Hematopoietic multipotent progenitor cell treated with erythropoietin and hydrocortisone succinate and interleukin-3 and kit ligand, for 6 days (in vitro differentiated cells): ENCODE measurements at places on chromosomes 13 and 19.

DNA sequence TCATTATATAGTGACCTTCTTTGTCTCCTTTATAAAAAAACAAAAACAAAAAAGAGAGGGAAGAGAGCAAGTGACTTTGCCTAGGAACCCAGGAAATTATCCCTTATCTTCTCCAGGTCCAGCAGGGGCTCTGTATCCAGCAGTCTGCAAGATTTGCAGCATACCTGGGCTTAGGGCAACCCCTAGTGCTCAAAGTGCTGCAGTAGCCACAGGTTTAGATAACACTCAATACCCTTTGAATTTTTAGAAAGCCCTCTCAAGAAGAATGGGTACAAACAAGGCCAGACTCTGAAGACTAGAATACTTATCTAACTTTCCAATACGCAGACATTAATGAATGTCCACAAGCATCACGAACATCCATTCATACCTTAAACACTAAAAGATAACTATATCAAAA is 43.2 kb downstream of the CCNA1 start:
- DNase-seq, result peak; percentile 42

- DNase-seq, result no peak
Observed at GRCh38 chr13:51276636-51277035, 54.4 kb downstream of the FAM124A start.

GRCh38 chr19:38434549-38435051 is 1.1 kb downstream of the RYR1 start:
- no peak for DNase-seq

GRCh38 chr19:11321191-11322126 is 18.0 kb downstream of the RAB3D start:
- peak; percentile 41 for DNase-seq

GRCh38 chr13:102779436-102780159 is 6.0 kb upstream of the TEX30 start:
- peak; percentile 78 for DNase-seq

GRCh38 chr19:35253316-35254286 is 4.8 kb downstream of the LSR start:
- no peak for DNase-seq

- DNase-seq, result no peak
Observed at GRCh38 chr13:99361197-99361596, 54.0 kb upstream of the GPR183 start.

GRCh38 chr13:67096418-67096817 is 133.7 kb downstream of the PCDH9 start:
- no peak for DNase-seq

GRCh38 chr19:46490774-46491173 is 4.9 kb downstream of the PNMA8B start:
- DNase-seq, result no peak

DNA sequence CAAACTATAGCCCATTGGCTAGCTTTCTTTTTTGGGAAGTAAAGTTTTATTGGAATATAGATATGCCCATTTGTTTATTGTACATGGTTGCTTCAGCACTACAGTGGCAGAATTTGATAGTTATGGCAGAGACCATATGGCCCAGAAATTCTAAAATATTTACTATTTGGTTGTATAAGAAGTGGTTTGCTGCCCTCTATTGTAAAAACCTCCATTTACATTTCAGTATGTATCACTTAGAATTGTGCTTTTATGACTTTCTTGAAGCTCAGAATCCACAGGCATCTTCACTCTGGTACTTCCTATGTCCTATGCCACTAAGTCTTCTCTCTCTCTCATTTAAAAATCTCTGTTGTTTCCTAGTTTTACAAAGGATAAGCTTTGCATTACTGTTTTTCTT is 37.7 kb downstream of the DLEU7 start:
- DNase-seq, result peak; percentile 46

- DNase-seq, result peak; percentile 83
Observed at GRCh38 chr19:17424743-17425365, 5.0 kb downstream of the MVB12A start.

GRCh38 chr19:39405958-39406655 is 540 bp upstream of the ZFP36 start:
- peak; percentile 87 for DNase-seq

DNA sequence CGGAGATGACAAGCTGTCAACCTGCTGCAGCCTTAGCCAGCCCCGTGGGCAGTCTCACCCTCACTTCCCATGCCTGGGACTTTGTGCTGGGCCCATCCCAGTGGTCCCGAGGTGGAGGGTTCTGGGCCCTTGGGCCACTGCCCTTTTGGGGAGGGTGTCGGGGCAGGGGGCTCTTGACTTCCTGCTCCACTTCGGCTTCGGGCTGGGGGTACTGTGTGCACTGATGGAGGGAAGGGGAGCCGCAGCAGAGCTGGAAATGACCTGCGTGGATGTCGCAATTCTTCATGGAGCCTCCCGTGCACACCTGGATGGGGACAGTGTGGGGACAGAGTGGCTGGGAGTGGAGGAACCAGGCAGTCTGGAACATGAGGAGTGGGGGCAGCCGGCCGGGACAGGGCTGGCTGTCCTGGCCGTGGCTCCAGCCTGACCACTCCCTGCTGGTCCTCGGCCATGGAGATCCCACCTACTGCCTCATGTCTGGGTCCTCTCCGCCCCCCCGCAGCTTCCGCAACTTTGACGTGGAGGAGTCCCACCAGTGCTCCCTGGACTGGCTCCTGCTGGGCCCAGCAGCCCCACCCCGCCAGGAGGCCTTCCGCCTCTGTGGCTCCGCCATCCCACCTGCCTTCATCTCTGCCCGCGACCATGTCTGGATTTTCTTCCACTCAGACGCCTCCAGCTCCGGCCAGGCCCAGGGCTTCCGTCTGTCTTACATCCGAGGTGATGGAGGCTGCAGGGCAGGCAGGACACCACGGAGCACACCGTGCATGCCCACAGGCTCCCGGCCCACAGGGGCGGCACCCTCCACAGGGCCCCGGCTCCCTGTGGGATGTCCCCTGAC is 10.2 kb downstream of the LRP3 start:
- no peak for DNase-seq

- no peak for DNase-seq
Observed at GRCh38 chr13:43339805-43340550, 316.6 kb downstream of the DNAJC15 start.

- DNase-seq, result no peak
Observed at GRCh38 chr13:83184150-83184475, 698.2 kb downstream of the SLITRK1 start.

- DNase-seq, result no peak
Observed at GRCh38 chr19:52172347-52172746, 926 bp upstream of the ZNF836 start.

- no peak for DNase-seq
Observed at GRCh38 chr13:106919638-106920037, 351.7 kb upstream of the ARGLU1 start.

DNA sequence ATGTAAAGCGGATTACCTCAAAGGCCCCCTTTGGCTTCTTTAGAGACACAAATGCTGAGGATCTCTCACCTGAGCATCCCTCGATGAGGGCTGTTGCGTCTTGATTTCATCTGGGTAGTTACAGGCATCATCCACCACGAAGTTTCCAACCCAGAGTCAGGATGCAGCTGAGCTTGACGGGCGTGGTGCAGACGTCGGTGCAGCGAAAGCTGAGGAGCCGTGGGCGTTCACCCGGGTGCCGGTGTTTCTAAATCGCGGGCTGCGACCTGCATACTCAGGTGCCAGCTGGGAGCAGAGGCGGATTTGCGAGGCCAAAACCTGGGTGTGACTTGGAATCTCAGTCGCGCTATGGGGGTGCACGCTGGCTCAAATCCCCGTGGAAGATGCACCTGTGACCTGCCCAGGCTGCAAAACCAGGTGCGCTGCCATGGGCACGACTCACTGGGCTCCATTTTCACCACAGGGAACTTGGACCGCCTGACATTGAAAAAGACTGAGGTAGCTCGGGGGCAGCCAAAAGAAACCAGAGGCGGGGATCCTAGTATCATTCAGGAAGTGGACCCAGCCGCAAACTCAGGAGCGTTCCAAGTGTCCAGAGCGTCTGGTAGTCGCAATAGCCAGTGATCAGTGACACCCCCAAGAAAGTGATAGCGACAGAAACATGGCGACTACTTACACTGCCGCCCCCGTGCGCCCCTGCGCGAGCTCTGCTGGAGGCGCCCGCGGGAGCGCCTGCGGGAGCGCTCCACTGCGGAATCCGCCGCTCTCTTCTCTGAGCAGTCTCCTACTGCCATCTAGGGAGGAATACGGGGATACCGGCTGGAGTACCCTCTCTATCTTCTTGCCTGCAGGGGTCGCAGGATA is 36.4 kb upstream of the IGFL4 start:
- DNase-seq, result peak; percentile 77

- peak; percentile 37 for DNase-seq
Observed at GRCh38 chr19:18173054-18173571, 500 bp upstream of the IFI30 start.

DNA sequence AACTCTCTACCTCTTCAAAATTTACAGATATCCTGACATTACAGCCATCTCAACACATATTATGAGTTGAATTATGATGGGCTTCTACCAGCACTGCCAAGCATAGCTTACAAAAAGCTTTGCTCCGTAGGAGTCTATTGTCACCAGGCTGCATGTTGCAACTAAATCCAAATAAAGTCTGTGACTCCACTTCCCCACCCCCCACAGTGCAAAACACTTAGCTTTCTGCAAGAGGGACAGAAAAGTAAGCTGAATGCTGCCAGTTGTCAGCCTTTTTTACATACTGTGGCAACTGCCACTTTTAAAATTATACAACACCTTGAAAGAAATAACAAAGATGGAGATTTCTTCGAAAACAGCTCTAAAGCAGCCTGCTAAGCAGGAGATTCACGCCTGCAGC is 189.1 kb downstream of the FGF14 start:
- no peak for DNase-seq

DNA sequence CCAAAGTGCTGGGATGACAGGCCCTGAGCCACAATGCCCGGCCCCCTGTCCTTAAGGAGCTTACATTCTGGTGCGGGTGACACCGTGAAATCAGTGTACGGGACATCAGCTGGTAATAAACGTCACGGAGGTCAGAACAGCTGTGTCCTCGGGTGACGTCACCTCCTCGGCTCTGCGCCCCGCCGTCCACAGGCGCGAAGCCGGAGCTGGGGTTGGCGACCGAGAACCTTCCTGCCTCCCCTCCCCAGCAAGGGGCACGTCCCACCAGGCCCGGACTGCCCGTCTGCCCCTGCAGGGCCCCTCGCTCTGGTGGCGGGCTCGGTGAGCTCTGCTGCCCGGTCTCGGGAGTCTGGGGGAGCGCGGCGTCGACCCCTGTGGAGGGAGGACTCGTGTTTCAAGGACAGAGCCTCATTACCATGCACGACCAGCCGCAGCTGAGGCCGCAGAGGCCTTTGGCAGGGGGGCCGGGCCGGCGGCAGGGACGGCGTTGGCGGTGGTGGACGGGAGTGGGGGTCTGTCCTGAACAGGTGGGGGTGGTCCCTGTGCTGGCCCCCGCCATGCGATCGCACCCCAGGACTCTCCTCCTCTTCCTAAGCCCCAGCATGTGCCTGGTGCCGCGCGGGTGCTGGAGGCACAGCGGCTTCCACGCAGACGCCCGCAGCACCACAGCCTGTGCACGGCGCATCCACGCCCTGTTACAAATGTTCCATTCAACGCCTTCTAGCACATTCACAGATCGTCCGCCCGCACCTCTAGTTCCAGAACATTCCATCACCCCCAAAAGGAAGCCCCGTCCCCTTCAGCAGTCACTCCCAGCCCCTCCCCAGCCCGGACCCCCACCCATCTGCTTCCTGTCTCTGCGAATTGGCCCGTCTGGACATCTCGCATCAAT is 5.4 kb downstream of the LINGO3 start:
- peak; percentile 47 for DNase-seq

DNA sequence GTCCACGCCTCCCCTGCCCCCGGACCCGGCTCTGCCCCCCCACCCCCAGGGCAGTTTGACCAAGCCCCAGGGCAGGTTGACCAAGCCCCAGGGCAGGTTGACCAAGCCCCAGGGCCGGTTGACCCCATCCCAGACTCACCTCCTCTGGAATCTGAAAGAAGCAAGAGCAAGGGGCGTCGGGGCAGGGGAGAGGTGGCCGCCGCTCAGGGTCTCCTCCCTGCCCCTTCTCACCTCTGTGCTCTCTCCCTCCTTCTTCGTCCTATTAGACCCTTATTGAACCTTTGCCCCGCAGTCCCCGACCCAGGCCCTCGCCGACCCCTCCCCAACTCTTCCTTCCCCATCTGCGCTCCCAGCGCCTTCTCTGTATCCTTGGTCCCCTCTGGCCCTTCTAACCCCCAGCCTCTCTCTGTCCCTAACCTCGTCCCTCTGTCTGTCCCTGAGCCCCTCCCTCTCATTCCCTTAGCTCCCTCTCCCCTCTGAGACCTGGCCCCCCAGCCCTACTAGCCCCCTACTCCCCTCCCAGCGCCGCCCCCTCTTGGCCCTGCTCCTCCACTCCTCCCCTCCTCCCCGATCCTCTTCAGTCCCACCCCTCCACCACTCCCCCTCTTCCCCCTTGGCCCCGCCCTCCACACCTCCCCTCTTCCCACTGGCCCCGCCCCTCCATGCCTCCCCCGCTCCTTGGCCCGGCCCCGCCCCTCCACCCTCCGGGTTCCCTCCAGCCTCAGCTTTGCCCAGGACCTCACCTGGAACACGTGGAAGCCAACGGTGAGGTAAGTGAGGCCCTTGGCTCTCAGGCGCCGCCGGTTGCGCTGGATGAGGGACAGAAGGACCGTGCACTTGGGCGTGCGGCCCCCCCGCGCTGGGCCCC is 7.6 kb downstream of the CAPN12 start:
- peak; percentile 77 for DNase-seq

GRCh38 chr19:14411938-14412245 is 7.2 kb downstream of the DDX39A start:
- no peak for DNase-seq

DNA sequence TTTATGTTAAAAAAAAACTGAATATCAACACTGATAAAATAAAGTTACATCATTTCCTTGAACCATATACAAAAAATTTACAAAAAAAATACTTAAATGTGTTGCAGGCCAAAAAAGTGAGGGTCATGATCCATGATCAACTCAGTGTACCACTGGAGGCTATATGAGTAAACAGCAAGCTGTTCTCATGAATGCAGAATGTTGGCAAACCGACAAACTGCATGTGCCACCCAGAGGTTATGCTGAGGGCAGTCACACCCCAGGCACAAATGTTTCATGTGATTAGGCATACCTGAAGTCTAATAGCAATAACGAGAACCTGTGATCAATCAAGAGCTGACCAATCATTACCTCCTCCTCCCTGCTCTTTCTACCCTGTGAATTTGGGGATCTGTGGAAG is 91.9 kb downstream of the ZNF431 start:
- no peak for DNase-seq

GRCh38 chr13:79867254-79867653 is 386.3 kb downstream of the NDFIP2 start:
- peak; percentile 67 for DNase-seq

GRCh38 chr19:3672993-3673392 is 27.3 kb downstream of the PIP5K1C start:
- DNase-seq, result no peak
